ENCODE measurements at places on chromosomes 1 and 21.

DNA sequence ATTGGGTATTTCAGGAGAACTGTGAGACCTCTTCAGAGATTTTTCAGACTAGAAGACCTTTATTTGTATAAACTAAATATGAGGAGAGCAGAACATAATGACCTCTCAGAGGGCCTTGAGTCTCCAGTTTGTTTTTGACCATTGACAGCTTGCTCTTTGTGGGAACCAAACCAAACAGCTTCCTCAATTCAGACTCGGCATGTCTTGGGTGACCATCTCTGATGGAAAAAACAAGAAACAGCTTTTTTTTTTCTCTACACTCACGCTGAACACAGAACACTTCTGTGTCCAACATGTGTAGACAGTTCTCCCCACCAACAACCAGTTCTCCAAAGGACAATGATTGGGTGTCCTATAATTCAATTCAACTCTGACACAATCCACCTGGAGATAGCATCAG, 11.5 kb downstream of the ATP1A4 start:
- DNase-seq = no peak

DNA sequence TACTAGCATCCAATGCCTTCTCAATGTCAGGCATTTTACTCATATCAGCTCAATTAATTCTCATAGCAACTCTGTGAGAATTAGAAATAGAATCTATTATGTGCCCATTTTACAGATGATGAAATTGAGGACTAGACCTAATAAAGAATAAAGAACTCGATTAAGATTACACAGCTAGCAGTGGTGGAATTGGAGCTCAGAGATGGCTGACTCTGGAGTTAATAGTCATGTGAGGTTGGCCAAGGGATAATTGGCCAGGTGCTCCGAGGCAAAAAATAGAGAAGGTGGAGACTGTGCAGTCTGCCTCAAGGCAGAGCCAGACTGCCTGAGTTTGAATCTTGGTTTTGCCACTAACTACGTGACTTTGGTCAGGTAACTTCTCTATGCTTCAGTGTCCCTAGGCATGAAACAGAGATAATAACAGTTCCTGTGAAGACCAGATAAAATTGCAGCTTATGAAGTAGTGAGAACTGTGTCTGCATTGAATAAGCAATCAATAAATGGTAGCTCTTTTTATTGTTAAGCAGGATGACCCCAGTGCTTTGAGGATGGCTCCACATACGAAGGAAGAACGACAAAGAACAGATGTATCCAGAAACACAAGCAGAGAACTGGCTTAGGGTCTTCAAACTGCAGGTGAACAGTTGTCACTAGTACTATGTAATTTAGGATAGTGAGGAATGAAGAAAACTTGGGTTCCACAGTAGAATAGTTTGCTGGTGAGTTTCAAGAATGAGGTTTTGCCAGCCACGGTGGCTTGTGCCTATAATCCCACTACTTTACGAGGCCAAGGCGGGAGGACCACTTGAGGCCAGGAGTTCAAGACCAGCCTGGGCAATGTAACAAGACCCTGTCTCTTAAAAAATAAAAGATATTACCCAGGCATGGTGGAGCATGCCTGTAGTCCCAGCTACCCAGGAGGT, 6.9 kb upstream of the CCSAP start:
- DNase-seq = no peak

DNA sequence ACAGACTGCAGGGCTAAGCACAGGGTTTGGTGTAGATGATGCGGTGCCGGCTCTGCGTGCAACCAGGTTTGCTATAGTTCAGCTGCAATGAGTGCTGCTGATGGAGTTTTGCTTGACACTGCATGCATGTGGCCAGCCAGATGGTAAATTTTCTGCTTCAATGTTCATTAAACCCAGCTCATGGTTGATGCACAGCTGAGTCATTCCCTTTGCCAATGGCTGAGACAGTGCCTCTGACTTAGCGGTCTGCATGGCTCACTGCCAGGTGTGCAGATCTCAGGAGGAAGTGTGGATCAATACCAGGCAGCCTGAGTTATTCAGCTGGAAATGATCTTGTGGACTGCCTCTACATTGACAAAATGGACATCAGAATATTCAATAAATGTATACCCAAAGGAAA, 172.7 kb upstream of the ZP4 start:
- DNase-seq = no peak

DNA sequence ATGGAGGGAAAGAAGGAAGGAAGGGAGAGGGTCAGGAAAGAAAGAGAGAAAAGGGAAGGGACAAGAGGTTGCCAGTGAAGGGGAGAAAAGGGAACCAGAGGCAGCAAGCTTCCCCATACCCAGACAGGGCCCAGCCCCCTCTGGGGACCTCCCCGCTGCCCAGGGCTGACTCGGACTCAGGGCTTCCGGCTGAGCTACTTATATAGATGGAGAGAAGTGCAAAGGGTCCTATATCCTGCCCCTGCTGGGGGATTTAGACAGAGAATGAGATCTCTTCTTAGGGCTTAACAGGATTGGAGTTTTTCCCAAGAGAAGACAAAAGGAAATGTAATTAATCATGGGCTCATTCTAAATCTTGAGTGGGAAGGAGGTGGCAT, at the start of gene ETV3L:
ETV3L (minus strand) TSS at position 176 of the 377 bp plus-strand sequence. CDS start 285 bp downstream, outside the sequence.
- no peak for DNase-seq

DNA sequence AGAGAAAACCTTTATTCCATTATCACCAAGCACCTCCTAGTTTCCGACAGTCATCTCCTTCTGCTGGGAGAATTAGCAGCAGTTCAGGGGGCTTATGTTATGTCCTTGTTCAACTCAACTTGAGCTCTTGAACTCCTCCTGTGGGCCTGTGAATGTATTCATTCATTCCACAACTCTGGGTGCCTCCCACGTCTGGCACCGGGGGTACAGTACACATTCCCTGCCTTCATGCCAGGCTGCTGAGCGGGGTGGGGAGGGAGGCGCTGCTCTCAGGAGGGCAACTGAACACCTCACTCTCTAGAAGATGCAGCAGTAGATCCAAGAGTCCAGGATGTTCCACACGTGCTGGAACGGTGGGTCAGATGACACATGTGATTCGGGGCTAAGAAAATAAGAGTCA, 4.3 kb upstream of the MX2 start:
- no peak for DNase-seq

GRCh38 chr1:160428655-160429054, 28.3 kb downstream of the VANGL2 start:
- DNase-seq = no peak

GRCh38 chr1:222627232-222627631, 9.3 kb downstream of the MIA3 start:
- no peak for DNase-seq

- no peak for DNase-seq
These were observed 124.3 kb upstream of the GADD45A start for GRCh38 chr1:67560580-67561255.

DNA sequence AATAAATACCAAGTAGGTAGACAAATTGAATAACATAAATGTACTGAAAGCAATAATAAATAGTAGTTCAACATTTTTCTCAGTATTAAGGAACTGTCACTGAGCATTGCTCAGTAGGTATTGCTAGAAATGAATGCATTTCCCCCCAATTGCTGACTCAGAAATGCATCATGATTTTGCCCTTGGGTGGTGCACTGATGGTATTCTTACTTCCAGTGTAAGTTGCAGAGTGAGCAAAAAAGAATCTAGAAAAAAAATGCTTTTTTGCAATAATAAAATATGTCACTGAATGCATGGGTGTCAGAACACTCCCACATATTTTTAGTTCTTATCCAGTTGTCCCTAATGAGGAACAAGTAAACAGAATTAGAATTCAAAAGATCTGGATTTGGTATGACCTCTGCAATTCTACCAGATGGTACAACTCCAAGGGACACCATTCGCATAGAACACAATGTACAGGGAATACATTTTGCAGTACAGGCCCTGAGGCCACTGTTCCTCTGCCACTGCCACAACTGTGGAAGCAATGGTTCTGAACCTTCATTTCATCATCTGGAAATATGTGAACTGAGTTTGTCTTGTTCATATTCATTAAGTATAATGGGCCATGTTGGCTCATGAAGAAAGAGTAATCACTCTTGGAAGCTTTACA, 78.0 kb downstream of the ATP6V1G3 start:
- no peak for DNase-seq

DNA sequence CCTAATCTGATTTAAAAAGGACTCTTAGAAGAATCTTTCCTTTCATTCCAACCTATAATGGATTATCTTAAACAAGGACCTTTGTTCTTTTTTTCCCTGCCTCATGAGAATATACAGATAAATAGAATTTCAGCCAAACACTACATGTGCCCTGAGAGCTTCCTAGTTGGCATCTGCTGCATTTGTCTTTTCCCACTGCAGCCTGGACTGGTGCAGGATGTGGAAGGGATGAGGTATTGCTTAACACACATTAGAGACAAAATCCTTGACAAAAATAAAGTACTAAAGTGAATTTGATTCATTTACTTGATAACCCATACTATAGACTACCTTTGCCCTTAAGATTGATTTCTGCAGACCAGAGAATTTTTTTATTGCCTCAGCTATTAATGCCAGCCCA, 59.5 kb downstream of the PALMD start:
- DNase-seq = no peak

GRCh38 chr1:15475752-15476314, at the start of gene CELA2B:
Gene CELA2B, plus strand, starts transcription at chr1:15476104. Its CDS starts 22 bp downstream, at chr1:15476126.
- no peak for DNase-seq

- DNase-seq = no peak
These were observed 36.4 kb downstream of the SLC22A15 start for GRCh38 chr1:116012716-116013115.

DNA sequence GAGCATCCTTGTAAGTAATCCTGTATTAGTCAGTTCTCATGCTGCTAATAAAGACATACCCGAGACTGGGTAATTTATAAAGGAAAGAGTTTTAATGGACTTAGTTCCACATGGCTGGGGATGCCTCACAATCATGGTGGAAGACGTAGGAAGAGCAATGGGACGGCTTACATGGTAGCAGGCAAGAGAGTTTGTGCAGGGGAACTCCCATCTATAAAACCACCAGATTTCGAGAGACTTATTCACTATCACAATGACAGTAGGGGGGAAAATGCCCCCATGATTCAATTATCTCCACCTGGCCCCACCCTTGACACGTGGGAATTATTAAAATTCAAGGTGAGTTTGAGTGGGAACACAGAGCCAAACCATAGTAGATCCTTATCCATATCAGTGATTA, 124.7 kb downstream of the HIVEP3 start:
- no peak for DNase-seq

GRCh38 chr1:67214420-67215174, 48.3 kb downstream of the IL23R start:
- no peak for DNase-seq

DNA sequence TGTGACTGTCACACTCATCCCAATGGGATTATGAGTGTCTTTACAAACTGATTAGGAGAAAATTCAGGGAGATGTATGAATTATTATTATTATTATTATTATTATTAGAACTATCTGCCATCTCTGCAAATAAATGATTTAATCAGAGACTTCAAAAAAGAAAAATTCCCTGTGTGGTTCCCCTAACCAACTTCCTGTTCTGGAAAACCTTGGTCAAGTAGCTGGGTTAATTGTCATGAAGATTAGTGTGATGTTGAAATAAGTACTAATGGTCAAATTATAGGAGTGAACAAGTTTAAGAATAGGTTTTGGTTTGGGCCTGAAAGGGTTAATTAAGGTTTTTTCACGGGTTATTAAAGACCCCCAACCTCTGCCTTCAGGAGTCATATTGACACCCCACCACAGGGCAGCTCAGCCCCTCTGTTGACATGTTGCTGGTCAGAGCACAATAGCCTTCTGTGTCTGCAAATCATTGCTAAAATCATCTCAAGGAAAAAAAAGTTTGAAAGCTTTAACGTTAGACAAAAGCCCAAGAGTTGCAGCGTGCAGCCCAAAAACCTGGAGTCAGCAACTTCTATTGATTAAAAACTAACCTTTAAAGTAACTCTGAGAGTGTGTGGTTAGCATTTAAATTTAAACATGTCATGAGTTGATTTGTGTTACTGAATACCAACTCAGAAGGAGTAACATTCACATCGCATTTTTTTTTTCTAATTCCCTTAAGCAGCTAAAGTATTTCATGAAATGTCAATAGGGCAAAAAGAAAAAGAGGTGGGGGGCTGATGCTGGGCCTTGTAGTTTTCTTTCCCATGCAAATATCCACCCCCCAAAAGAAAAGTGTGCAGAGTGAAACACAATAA, 272.5 kb downstream of the TM2D1 start:
- no peak for DNase-seq

DNA sequence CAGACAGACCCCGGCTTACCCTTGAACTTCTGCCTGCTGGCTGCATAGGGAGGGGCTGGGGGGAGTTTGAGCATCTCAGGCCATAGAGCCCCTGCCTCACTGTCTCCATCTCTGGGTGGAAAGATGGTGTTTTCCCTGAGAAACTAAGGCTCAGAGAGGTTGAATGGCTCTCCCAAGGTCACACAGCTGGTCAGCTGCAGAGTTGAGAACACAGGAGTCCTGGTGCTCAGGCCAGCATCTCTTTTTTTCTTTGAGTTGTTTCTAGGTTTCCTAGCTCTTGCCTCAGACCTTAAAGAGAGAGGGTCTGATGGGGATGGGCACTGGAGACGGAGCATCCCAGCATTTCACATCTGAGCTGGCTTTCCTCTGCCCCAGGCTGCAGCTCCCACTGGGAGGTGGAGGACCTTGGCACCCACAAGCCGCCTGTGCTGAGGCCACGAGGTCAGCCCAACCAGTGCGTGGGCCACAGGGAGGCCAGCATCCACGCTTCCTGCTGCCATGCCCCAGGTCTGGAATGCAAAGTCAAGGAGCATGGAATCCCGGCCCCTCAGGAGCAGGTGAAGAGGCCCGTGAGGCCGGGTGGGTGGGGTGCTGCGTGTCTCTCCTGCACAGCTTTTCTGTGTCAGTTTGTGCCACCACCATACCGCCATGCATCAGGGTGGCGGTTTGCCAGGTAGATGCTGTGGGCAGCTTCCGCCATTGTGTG, 21.8 kb downstream of the PCSK9 start:
- DNase-seq = no peak

- no peak for DNase-seq
These were observed 53.9 kb upstream of the TTC34 start for GRCh38 chr1:2855206-2856065.

DNA sequence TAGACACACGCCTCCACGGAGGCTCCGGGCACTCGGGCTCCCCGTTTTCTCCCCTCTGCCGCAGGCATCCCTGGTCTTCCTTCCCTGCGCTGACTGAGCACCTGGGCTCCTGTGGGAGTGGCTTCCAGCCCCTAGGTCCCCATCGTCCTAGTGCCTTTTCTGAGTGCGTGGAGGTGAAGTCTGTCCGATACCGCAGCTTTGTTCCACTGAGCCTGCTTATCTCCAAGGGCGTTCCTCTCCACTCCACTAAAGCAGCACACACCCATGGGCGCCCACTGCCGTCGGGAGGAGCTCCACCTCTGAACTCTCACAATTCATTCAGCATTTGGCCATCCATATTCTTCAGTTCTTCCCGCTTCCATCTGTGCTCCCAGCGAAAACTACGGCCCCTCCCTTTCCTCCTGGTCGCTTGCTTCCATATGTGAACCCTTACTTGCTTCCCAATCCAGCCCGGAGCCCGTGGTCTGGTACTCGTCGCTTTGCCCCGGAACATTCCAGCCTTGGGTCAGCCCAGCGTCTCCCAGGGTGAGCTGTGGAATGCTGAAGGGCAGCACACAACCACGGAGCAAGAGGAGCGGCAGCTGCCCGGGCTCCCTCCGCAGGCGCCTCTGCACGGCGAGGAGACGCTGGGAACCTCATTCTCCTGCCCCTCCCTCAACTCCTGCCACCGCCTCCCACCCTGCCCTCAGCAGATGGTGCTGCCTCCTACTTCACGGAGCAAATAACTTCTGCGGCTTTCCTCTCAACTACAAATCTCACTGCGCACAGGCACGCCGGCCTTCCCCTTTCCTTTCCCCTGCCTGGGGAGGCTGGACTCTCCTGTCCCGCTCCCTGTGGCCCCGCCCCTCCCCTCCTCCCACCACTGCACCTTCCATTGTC, 27.5 kb downstream of the ATP8B2 start:
- DNase-seq = no peak

- DNase-seq = no peak
These were observed 16.1 kb upstream of the ATP1B1 start for GRCh38 chr1:169090308-169090899.

All from stimulated activated CD4-positive, alpha-beta T cell treated with anti-CD3 and anti-CD28 coated beads, Interleukin-15, amount 100 ng/mL, for 1 hour (primary cell).